ENCODE measurements at places on chromosomes 16 and 17. TPM values are rescaled to one million over a fixed set of nuclear protein-coding genes. Genes with fewer than 3 reads are reported as not detected.

GRCh38 chr16:47196457-47196856 is 52.7 kb upstream of the NETO2 start:
- no peak for DNase-seq
- no peaks in the 10 kb centered on the region for H3K27me3 ChIP-seq
- H3K36me3 ChIP-seq: no peaks in the 10 kb centered on the region

DNA sequence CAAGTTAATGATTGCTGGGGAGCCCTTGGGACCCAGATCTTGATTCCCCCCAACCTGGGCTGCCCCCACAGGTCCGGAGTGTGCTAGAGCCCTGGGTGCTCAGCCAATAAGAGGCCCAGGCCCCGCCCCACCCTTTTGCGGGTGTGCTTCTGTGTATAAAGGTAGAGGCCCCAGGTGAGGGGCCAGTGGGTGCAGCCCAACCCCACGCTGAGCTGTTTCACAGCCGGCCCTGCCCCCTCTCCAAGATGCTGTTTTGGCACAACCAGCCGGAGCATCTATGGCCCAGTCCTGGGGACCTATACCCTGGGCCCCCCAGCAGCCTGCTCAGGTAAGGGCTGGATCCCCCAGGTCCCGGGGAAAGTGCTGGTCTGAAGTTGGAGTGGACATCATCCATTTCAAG is 11.8 kb upstream of the STAC2 start:
- no peaks in the 10 kb centered on the region for H3K36me3 ChIP-seq
- H3K27ac ChIP-seq: no peak overlapping the region
- no peak overlapping the region for H3K4me3 ChIP-seq
- no peaks in the 10 kb centered on the region for H3K27me3 ChIP-seq
- DNase-seq: no peak

DNA sequence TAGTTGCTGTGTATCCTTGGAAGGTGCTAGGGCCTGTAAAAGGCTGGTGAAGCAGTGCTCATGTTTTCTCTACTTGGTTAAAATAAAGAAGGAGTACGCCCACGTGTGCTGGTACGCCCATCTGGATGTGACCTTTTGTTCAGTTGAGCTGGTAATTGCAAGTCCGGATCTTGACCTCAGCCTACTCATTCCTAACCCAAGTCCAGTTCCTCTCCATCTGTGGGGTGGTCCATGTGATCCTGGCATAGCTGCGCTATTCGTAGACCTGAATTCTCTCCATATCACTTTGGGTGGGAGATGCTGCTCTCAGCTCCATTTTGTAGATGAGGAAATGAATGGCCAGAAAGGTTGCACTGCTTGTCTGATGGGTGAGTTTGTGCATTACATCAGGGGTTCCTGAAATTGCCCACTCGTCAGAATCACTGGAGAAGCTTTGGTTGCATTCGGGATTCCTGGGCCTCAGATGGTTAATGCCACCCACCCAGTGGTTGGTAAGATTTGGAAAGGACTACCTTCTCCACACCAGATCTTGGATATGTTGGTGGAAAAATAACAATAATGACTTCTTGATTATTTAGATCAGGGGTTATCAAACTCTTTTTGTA is 328.8 kb downstream of the CPPED1 start:
- H3K36me3 ChIP-seq: no peaks in the 10 kb centered on the region
- no peaks in the 10 kb centered on the region for H3K27me3 ChIP-seq
- no peak for DNase-seq
- no peak overlapping the region for H3K4me3 ChIP-seq
- H3K27ac ChIP-seq: no peak overlapping the region
- no peaks in the 10 kb centered on the region for H3K4me1 ChIP-seq

The MAP2K4 gene
- 18.4 TPM for total RNA-seq

The PPL gene
- total RNA-seq: 9.5 TPM

- DNase-seq: no peak
- H3K4me1 ChIP-seq: no peaks in the 10 kb centered on the region
- H3K36me3 ChIP-seq: no peaks in the 10 kb centered on the region
- H3K27me3 ChIP-seq: no peaks in the 10 kb centered on the region
Measured at GRCh38 chr17:80117491-80118401, 16.4 kb downstream of the GAA start.

The HBZ gene
- total RNA-seq: not detected

DNA sequence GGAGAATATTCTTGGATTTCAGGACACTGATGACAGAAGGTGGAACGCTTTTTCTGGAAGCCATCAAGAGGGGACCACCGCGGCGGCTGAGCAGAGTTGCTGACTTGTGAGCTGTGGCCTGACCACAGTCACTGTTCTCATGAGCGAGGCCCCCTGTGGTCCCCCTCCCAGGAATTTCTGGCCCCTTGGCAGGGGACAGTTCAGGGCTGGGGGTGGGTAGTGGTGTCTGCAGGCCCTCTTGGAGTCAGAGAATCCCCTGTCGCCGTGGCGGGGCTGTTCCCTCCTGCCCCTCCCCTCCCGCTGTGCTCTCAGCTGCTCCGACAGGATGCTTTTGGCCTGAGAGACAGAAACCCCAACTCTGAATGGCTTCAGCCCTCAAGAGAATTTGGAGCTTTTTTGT is 292.0 kb downstream of the SEC14L1 start:
- no peak for DNase-seq
- no peak overlapping the region for H3K27ac ChIP-seq
- H3K4me3 ChIP-seq: no peak overlapping the region
- H3K27me3 ChIP-seq: no peaks in the 10 kb centered on the region
- H3K36me3 ChIP-seq: no peaks in the 10 kb centered on the region
- peaks cover 39% of the 10 kb centered on the region for H3K4me1 ChIP-seq

DNA sequence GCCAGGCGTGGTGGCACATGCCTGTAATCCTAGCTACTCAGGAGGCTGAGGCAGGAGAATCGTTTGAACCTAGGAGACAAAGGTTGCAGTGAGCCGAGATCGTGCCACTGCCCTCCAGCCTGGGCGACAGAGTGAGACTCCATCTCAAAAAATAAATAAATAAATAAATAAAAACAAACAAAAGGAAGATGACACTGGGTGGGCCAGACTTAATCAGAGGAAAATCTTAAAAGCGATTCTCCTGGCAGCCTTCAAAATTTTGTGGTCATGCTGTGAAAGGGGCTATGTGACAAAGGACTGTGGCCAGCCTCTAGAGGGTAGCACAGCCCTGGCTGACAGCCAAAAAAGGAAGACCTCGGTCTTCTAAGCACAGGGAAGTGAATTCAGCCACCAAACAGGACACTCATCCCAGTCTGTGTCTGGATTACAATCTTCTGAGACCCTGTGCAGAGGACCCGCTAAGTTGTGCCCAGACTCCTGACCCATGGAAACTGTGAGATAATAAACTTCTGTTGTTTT is 391.1 kb downstream of the CNTNAP4 start:
- no peaks in the 10 kb centered on the region for H3K4me1 ChIP-seq
- no peak overlapping the region for H3K27ac ChIP-seq
- no peaks in the 10 kb centered on the region for H3K36me3 ChIP-seq
- H3K4me3 ChIP-seq: no peak overlapping the region

GRCh38 chr16:28531777-28532744 is 6.7 kb downstream of the NUPR1 start:
- H3K27me3 ChIP-seq: no peaks in the 10 kb centered on the region
- peak overlapping the region; percentile 88 for H3K27ac ChIP-seq
- H3K4me3 ChIP-seq: peak overlapping the region; percentile 9
- peak; percentile 95 for DNase-seq
- peaks cover 66% of the 10 kb centered on the region for H3K4me1 ChIP-seq

- no peak overlapping the region for H3K4me3 ChIP-seq
- H3K4me1 ChIP-seq: no peaks in the 10 kb centered on the region
- no peaks in the 10 kb centered on the region for H3K27me3 ChIP-seq
- no peak for DNase-seq
Measured at GRCh38 chr17:83151056-83151441, 71.6 kb downstream of the METRNL start.

- H3K36me3 ChIP-seq: no peaks in the 10 kb centered on the region
- H3K27me3 ChIP-seq: no peaks in the 10 kb centered on the region
- no peaks in the 10 kb centered on the region for H3K4me1 ChIP-seq
- no peak overlapping the region for H3K4me3 ChIP-seq
- H3K27ac ChIP-seq: no peak overlapping the region
Measured at GRCh38 chr16:77675464-77676324, 46.6 kb upstream of the NUDT7 start.

DNA sequence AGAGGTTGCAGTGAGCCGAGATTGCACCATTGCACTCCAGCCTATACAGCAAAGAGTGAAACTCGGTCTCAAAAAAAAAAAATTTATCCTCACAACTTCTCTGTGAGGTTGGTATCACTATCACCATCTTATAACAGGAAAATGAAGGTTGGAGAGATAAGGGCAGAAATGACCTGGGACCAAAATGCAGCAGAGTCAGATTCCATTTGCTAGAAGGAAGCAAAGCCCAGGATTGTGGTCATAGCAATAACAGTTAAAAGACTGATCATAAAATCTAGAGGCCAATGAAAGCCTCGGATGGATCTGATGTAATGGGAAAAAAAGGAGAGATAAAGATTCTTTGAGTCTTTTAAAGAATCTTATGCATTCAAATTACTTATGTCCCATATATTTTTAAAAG is 69.6 kb upstream of the TEKT1 start:
- peaks cover 37% of the 10 kb centered on the region for H3K36me3 ChIP-seq
- H3K4me3 ChIP-seq: no peak overlapping the region
- H3K27ac ChIP-seq: no peak overlapping the region

The TVP23A gene
- 0.06 TPM for total RNA-seq

The TBC1D26 gene
- not detected for total RNA-seq

DNA sequence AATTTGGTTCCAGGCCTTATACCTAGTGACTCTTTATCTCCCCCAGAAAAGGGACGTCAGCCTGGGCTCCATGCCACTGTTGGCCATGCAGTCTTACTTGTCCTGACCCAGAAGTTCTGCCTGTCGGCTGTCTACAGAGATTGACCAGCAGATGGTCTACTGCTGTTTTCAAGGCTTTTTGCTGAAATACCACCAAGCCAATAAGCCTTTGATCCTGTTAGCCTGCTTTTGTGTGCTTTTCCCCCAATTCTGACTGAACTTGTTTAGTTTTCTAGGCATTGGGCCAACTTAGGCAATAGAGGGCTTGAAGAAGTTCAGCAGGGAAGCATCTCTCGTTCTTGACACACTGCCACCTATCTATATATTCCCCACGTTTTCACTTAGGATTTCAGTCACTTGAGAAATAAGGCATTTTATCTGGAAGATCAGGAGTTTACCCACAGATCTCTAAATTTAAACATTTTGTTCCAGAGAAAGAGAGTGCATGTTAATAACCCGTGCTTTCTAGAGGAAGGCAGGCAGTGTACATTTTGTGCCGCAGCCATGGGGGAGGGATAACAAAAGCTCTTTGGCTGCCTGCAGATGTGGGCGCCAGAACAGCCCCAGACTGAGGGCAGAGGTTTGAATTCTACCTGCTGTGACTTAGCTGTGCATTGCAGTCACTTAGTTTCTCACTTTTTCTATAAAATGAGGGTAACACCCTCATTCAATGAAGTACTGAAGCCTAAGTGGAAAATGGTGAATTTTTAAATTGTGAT is 12.3 kb upstream of the CARMIL2 start:
- no peak overlapping the region for H3K4me3 ChIP-seq
- H3K36me3 ChIP-seq: peaks cover 51% of the 10 kb centered on the region
- no peaks in the 10 kb centered on the region for H3K4me1 ChIP-seq
- no peaks in the 10 kb centered on the region for H3K27me3 ChIP-seq
